Left lung (tissue), 14 donors: ENCODE measurements at places on chromosomes 12 and 14. TPM values are rescaled to one million over a fixed set of nuclear protein-coding genes. Genes with fewer than 3 reads are reported as not detected.
A peak's percentile ranks its signal among the peaks of the same experiment; 100 is the strongest.

The ITPK1 gene
- 19.5 TPM for polyA plus RNA-seq

The AMDHD1 gene
- 1.3 TPM for polyA plus RNA-seq

The AVPR1A gene
- polyA plus RNA-seq = 0.33 TPM

- DNase-seq = peak; percentile 58
Measured at GRCh38 chr14:50055461-50056228, 60.7 kb downstream of the VCPKMT start.

DNA sequence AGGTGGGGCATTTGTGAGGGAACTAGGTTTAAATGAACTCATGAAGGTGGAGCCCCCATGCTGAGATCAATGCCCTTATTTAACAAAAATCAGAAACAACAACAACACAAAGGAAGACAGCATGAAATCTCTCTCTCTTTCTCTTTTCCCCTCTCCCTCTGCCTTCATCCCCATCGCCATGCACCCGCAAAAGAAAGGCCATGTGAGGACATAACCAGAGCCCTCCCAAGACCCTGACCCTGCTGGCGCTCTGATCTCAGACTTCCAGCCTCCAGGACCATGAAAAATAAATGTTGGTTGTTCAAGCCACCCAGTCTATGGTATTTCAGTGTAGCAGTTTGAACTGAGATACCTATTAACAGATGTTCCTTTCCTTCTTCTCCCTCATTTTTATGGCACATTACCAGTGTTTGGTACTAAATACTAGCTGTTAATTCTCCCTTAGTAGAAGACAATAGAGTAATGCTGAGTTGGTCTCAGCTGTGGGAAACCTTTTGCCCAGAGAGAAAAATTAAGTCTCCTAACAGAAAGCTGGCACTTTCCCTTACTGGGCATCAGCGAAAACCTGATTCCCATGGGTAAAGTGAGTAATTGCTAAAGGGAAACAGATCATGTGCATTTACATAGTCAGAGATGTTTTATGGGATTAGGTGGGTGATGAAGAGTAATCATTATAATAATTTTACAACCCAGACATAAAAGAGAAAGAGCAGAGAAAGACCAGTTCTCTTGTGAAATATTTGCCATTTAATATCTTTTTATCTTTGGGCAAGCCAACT lies 264.0 kb upstream of the PLEKHG7 start:
- DNase-seq = no peak

DNA sequence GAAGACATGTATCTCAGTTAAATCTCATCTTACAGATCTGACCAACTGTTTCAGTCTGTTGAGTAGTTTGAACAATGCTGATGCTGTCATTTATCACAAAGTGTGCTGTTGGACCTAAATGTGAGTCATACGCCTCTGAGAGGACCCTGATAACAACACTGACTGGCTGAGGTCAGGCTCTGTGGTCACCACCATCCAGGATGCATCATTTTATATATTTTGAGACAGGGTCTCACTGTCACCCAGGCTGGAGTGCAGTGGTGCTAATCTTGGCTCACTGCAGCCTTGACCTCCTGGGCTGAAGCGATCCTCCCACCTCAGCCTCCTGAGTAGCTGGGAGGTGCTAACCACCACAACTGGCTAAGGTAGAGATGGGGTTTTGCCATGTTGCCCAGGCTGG lies 181.0 kb upstream of the RGS6 start:
- DNase-seq = no peak

DNA sequence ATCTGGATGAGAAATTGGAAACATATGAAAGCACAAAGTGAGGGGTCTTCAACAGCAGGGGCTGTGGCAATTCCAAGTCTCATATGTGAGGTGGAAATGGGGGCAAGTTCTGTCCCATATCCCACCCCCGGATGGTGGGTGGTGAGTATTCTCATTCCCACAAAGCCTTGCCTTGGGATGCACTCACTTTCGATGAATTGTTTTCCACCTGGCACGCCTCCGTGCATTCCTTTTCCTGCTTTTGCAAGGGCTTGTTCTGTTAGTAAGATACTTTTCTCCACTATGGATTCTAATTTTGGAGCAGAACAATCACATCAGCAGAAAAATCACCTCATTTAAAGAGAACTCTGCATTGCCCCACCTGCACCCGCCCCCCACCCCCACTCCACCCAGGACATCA lies 3.1 kb downstream of the LACRT start:
- DNase-seq = no peak

DNA sequence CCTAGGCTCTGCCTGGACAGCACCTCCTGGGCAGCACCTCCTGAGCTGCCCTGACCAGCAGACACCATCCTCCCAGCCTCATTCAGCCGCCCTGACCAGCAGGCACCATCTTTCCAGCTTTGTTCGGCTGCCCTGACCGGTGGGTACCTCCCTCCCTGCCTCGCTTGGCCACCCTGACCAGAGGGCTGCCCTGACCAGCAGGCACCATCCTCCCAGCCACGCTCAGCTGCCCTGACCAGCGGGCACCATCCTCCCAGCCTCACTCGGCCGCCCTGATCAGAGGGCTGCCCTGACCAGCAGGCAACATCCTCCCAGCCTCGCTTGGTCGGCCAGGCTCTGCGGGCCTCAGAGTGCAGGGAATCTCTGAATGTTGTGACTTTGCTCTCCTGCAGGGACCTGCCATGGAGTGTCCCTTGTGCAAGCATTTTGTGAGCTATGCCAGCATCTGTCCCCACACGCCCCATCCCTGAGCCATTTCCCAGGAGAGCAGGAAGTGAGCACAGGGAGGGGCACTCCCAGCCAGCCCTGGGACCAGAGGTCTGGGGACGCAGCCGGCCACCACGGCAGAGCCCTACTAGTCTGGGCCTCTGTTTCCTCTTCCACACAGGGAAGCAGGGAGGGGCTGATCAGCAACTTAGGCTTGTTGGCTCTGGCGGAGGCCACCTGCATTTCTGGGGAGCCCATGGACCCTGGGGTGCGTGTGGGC lies 265.5 kb downstream of the SEC23A start:
- DNase-seq = peak; percentile 76
